ENCODE measurements at places on chromosomes 5 and 9.

GRCh38 chr5:168798065-168799023 is 219.2 kb upstream of the PANK3 start:
- peak; percentile 5 for DNase-seq

DNA sequence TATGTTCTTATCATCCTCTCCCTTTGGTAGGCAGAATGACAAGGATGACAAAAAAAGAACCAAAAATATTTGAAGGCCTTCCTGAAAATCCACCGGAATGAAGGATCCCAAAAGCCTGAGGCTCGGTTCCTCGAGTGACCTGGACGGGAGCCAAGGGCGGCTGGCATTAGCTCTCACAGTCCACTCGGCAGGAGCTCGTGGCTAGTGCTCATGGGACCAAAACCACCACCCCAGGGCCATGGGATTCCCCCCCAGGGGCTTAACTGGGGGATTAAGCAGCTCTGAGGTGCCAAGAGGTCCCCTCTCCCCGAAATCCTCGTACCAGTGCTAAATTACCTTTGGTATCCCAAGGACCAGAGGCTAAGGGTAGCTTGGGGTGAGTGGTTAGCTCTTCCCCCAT is 586 bp upstream of the PDZD2 start:
- peak; percentile 31 for DNase-seq

DNA sequence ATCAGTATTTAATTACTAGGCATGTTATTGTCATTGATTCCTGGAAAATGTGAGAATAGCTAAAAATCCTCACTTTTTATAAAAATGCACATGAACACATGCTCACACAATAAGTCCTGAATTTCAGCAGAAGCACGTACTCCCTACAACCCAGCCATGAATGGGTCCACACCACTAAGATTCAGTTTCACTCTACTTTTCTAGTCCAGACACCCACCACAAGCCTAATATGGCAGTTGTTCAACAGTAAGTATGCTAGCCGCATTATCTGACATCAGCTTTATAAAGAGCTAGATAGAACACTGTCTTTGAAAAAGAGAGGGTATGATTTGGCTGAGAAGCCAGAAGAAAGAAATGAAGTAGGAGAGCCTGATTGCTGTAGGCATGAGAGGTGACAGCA is 639.3 kb downstream of the BRINP1 start:
- no peak for DNase-seq

- no peak for DNase-seq
Observed at GRCh38 chr5:161934486-161934885, 86.6 kb downstream of the GABRA1 start.

GRCh38 chr5:62143268-62144229 is 162.5 kb upstream of the KIF2A start:
- peak; percentile 50 for DNase-seq

GRCh38 chr5:107781451-107781850 is 110.7 kb upstream of the EFNA5 start:
- DNase-seq, result no peak

GRCh38 chr9:110895147-110895905 is 142.9 kb downstream of the LPAR1 start:
- no peak for DNase-seq

- no peak for DNase-seq
Observed at GRCh38 chr5:169095410-169095960, 205.5 kb downstream of the SLIT3 start.

- DNase-seq, result no peak
Observed at GRCh38 chr9:133496861-133497842, 18.3 kb upstream of the SLC2A6 start.

GRCh38 chr9:70117835-70118319 is 74.2 kb downstream of the MAMDC2 start:
- no peak for DNase-seq

- DNase-seq, result peak; percentile 50
Observed at GRCh38 chr9:125932012-125932411, 184.8 kb downstream of the PBX3 start.

DNA sequence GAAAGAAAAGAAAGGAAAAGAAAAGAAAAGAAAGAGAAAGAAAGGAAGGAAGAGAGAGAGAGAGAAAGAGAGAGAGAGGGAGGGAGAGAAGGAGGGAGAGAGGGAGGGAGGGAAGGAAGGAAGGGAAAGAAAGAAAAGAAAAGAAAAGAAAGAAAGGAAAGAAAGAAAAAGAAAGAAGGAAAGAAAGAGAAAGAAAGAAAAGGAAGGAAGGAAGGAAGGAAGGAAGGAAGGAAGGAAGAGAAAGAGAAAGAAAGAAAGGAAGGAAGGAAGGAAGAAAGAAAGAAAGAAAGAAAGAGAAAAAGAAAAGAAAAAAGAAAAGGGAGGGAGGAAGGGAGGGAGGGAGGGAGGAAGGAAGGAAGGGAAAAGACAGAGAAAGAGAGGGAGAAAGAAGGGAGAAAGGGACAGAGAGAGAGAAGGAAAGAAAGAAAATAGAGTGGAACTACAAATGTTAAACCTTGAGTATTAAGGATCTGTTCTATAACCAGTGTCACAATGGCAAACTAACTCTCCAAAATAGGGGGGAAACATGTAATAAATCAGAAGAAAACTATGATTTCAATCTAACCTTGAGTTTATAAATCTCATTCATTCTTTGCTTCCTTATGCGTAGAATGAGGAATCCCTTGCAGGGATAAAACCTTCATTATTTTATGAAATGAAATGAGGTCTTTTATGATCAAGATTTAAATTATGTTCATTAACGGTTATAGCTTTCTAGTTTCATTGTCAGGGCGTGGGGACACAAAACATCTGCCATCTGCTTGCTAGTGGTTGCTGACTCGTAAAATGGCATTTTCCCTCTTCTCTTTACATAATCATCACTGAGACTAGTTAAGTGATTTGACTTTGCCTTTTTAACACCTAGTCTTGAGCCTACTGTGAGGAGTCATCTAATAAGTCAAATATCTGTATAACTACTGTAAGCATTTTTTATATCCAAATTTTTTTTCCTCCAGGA is 40.7 kb upstream of the RAD23B start:
- no peak for DNase-seq

- no peak for DNase-seq
Observed at GRCh38 chr9:134386951-134387831, 60.9 kb downstream of the RXRA start.

DNA sequence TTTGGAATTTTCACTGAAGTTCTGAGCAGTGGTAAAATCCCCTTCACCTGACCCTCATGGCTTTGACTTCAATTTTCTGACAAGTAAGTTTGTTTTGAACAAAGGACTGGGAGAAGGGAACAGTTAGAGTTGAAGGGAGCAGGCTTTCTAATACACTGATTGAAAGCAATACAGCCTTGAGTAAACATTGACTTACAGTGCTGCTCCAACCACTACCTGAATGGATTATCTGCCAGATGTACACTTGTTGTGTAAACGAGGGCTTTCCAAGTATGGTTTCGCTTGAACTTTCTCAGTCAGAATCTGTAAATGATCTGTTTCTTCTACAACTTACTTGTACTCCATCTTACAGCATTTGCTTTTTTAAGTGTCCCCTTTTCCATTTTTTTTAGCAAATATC is 1414.9 kb upstream of the NUDT12 start:
- no peak for DNase-seq

- DNase-seq, result no peak
Observed at GRCh38 chr5:138029501-138029900, 3.4 kb downstream of the FAM13B start.

DNA sequence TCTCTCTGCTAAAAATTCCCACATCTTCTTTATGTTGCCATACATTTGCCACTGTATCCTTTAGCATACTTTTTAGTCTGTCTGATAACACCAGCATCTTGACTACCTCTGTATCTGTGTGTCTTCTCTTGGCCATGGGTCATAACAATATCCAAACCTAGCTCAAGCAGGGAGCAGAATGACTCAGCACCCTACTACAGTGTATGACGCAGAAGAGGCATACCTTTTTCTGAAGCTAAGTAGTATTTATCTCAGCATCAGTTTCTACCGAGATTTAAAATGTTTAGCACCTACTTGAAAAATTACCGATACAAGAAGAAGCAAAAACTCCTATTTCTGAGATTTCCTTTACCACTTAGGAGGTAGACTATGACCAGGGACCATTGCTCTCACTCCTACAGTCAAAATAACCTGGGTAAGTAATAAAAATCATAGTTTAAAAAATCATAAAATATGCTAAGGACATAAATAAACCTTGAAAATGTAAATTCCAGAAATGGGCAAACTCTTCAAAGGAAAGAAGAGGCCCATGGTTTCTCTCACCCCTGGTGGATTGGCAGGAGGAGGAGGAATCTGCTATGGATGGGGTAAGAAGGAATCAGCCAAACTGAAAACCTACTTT is 286.5 kb downstream of the MAST4 start:
- no peak for DNase-seq

DNA sequence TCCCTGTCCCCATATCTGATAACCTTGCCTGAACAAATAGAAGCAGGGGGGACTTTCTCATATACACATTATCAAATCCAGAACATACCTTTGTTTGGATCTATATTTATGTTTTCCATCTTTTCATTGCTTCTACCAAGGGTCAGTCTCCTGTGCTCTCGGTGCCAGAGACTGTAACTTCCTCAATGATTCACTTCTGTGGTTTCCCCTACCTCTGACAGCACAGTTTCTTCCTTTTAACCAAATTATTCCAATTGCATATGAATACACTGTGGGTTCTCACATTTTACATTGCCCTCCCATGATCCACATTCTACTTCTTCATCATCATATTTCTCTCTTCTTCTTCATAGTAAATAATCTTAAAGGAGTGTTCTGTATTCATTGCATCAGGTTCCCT is 32.2 kb downstream of the NMUR2 start:
- DNase-seq, result no peak

GRCh38 chr5:177371120-177372033 is 12.9 kb upstream of the SLC34A1 start:
- DNase-seq, result no peak

DNA sequence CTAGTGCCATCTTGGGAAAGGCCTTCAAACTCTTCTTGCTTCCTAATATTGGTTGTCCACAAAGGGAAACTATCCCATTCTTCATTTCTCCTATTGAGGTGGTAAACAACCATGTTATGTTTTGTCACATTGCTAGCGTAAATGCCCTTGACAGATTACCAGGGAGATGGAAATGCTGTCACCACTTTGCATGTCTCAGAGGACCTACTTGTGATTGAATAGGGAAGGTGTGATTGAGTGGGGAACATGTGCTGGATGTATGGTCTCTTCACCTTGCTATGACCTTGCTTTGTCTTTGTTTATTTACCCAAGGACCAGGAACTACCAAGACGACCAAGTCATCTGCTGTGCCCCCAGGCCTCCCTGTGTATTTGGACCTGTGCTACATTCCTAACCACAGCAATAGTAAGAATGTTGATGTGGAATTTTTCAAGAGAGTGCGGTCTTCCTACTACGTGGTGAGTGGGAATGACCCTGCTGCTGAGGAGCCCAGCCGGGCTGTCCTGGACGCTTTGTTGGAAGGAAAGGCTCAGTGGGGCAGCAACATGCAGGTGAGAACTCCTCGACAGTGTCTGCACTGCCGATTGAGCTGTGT is 96.1 kb downstream of the MAP1B start:
- no peak for DNase-seq

- peak; percentile 63 for DNase-seq
Observed at GRCh38 chr5:87400305-87400899, 12.3 kb downstream of the CCNH start.

GRCh38 chr9:93450945-93451815 is at the start of gene FAM120A:
FAM120A (plus strand) TSS chr9:93451685; CDS start chr9:93451916, 231 bp downstream.
- peak; percentile 80 for DNase-seq

- DNase-seq, result peak; percentile 68
Observed at GRCh38 chr5:54443270-54443669, 12.2 kb upstream of the HSPB3 start.

GRCh38 chr5:57313716-57314115 is 139.9 kb downstream of the GPBP1 start:
- no peak for DNase-seq

DNA sequence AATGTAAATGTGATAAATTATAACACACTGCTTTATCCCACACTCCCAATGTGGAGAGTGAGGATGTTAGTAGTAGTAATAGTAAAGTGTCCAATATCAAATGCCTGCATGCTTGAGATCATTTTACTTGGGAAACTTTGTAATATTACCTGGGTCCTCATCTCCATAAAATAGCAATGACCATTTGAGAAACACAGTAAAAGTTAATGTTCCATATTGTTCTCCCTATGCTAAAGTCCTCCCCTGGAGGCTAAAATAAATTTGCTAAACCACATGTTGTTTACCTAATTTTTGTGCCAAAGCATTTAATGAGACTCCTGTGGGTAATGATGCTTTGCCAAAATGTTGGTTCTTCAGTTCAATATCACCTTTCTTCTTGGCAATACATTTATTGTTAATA is 291.2 kb downstream of the CDH10 start:
- DNase-seq, result no peak

DNA sequence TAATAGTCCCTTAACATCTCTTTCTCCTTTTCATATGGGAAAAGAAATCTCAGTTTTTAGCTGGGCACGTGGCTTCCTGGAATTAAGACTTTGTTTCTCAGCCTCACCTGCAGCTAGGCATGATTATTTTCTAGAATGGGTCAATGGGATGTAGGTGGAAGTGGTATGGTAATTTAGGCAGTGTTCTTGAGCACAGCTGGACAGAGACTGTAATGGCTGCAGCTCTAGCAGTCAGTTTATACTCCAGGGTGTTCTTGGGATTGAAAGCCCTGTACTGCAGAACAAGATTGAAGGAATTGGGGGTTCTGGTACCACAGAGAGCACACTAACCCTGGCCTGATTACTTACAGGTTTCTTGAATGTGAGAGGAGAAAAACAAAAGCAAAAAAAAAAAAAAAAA is 455.9 kb upstream of the ZNF608 start:
- DNase-seq, result no peak

- DNase-seq, result no peak
Observed at GRCh38 chr9:36029202-36029601, 7.5 kb upstream of the RECK start.

GRCh38 chr5:2370626-2371418 is 380.7 kb downstream of the IRX2 start:
- DNase-seq, result no peak

- DNase-seq, result no peak
Observed at GRCh38 chr5:42064821-42065220, 139.7 kb downstream of the FBXO4 start.

GRCh38 chr9:123472862-123473614 is 117.0 kb downstream of the CRB2 start:
- DNase-seq, result no peak

- DNase-seq, result no peak
Observed at GRCh38 chr9:79651251-79651795, 79.6 kb downstream of the TLE4 start.

DNA sequence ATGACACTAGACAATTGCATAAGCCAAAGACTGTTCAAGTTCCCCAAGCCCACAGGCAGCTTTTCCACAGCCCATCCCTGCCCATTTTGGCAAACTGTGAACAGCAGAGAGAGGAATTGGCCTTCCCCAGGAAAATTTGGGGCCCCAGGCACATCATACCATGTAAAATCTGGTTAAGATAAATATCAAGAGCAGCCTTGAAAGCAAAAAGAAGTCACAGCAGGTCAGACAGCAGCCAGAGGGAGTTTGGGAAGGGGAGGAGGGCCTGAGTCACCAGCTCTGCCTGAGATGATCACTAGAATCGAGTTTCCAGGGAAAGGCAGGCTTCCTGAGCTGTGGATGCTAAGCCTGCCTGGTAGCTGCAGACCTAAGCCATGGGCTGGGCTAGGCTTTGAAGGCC is 179.2 kb downstream of the RFK start:
- no peak for DNase-seq

GRCh38 chr5:19862711-19863110 is 125.3 kb downstream of the CDH18 start:
- DNase-seq, result no peak

All from SK-MEL-5 (cell line).